ENCODE measurements at places on chromosomes 12 and 14. TPM values are rescaled to one million over a fixed set of nuclear protein-coding genes. Genes with fewer than 3 reads are reported as not detected.

The MSRB3 gene
- total RNA-seq = 14.9 TPM

The SLC2A14 gene
- 0.57 TPM for total RNA-seq

The DNAH10 gene
- 0.28 TPM for total RNA-seq

The HOXC6 gene
- total RNA-seq = 0.95 TPM

The TAS2R43 gene
- total RNA-seq = 7.4 TPM

The GSKIP gene
- total RNA-seq = 56.9 TPM

The KRT76 gene
- not detected for total RNA-seq

The PPP4R4 gene
- not detected for total RNA-seq

DNA sequence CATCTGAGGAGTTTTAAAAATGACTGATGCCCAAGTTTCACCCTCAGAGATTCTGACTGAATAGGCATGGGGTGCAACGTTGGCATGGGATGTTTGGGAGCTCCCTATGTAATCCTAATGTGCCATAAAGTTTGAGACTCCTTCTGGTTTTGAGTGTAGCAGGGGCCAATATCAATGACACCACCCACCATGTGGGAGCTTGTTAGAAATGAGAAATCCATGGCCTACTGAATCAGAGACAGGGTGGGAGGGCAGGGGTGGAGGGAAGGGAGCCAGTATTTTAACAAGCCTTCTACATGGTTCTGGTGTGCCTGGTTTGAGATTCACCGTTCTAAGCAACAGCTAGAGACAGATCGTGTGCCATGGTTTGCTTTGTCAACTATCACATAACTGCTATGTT is 46.1 kb downstream of the VCPKMT start:
- H3K27ac ChIP-seq = no peak overlapping the region
- no peak overlapping the region for H3K4me3 ChIP-seq
- no peaks in the 10 kb centered on the region for H3K27me3 ChIP-seq
- no peaks in the 10 kb centered on the region for H3K36me3 ChIP-seq
- peaks cover 7% of the 10 kb centered on the region for H3K4me1 ChIP-seq

- no peaks in the 10 kb centered on the region for H3K4me1 ChIP-seq
- H3K4me3 ChIP-seq = no peak overlapping the region
- no peak overlapping the region for H3K27ac ChIP-seq
- H3K27me3 ChIP-seq = no peaks in the 10 kb centered on the region
- H3K36me3 ChIP-seq = no peaks in the 10 kb centered on the region
- no peak for DNase-seq
Measured at GRCh38 chr14:60217713-60218112, 31.3 kb upstream of the PPM1A start.

DNA sequence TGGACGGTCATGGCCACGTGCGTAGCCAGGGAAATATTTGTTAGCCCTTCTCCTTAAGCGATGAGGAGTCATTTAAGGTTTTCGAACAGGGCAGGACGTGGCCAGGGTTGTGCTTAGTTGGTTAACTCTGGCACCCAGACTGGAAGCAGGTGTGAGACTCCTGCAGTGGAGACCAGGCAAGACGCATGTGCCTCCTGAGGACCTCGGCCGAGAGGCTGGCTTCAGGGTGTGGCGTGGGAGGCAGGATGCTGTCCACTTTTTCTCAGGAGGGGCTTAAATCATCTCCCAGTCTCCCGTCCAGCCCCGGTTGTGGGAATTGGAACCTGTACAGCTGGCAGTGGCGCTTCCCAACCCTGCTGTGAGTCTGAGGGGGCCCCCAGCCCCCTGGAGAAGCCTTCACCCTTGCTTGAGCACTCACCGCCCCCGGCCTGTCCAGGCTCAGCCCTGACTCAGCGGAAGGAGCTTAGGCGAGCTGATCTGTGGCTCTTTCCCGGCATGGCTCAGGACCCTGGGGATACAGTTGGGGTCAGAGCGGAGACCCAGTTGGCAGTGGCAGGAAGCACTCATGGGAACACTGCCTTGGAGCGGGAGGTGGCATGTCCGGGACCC is 46.3 kb upstream of the TSPAN9 start:
- no peak overlapping the region for H3K4me3 ChIP-seq
- DNase-seq = no peak
- no peaks in the 10 kb centered on the region for H3K36me3 ChIP-seq
- no peaks in the 10 kb centered on the region for H3K27me3 ChIP-seq
- H3K27ac ChIP-seq = no peak overlapping the region
- no peaks in the 10 kb centered on the region for H3K4me1 ChIP-seq

GRCh38 chr14:46571970-46572369 is 79.6 kb downstream of the RPL10L start:
- no peak overlapping the region for H3K4me3 ChIP-seq
- H3K27ac ChIP-seq = no peak overlapping the region
- no peaks in the 10 kb centered on the region for H3K36me3 ChIP-seq
- peaks cover 5% of the 10 kb centered on the region for H3K27me3 ChIP-seq
- DNase-seq = no peak
- no peaks in the 10 kb centered on the region for H3K4me1 ChIP-seq

GRCh38 chr12:64682572-64683277 is 72.4 kb downstream of the RASSF3 start:
- peaks cover 22% of the 10 kb centered on the region for H3K36me3 ChIP-seq
- H3K4me3 ChIP-seq = no peak overlapping the region
- H3K4me1 ChIP-seq = peaks cover 54% of the 10 kb centered on the region
- no peaks in the 10 kb centered on the region for H3K27me3 ChIP-seq

DNA sequence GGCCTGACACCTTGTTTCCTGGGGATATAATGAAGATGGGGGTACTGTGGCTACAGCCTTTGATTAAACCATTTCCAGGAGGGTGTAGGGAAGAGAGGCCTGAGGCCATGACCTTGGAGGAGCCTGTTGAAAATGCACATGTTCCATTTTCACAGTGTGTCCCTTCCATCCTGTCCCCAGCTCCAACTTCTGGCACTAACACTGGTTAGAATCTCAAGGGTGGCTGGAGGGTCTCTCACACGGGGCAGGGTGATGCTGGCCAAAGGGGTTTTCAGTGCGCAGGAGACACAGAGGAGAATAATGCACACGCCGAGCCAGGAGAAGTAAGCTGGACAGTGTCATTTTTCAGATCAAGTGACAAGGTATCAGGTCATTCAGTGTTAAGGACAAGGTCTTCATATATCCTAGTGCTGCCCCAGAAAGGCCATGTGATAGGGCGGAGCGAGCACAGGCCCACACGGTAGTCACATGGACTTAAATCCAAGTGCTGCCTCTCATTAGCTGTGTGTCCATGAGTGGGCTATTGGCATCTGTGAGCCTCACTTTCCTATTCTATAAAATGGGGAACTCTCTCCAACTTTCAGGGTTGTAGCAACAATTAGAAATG is 36.4 kb upstream of the TUNAR start:
- no peaks in the 10 kb centered on the region for H3K27me3 ChIP-seq
- H3K36me3 ChIP-seq = no peaks in the 10 kb centered on the region
- no peak overlapping the region for H3K4me3 ChIP-seq
- no peak overlapping the region for H3K27ac ChIP-seq
- no peak for DNase-seq

GRCh38 chr12:79682593-79682992 is 8.2 kb downstream of the PAWR start:
- H3K27ac ChIP-seq = no peak overlapping the region
- no peak for DNase-seq
- no peaks in the 10 kb centered on the region for H3K36me3 ChIP-seq
- H3K4me3 ChIP-seq = no peak overlapping the region
- H3K4me1 ChIP-seq = no peaks in the 10 kb centered on the region

DNA sequence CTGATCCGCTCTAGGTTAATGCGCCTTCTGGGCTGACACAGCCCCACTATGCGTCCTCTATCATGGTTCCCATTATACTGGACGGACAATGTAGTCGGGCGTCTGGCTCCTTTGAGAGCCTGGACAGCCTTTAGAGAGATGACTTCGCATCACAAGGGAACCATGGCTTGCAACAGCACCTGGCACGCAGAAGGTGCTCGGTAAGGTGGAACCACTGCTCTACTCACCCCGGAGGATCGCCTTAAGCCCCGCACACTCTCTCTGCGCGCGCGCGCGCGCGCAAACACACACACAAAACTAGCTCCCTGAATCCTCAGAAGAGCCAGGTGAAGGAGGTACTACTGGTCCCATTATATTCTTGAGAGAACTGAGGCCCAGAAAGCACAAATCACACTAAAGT is 7.1 kb downstream of the MAP3K12 start:
- H3K27me3 ChIP-seq = no peaks in the 10 kb centered on the region
- H3K27ac ChIP-seq = peak overlapping the region; percentile 74
- H3K4me3 ChIP-seq = no peak overlapping the region
- no peaks in the 10 kb centered on the region for H3K36me3 ChIP-seq
- no peak for DNase-seq

DNA sequence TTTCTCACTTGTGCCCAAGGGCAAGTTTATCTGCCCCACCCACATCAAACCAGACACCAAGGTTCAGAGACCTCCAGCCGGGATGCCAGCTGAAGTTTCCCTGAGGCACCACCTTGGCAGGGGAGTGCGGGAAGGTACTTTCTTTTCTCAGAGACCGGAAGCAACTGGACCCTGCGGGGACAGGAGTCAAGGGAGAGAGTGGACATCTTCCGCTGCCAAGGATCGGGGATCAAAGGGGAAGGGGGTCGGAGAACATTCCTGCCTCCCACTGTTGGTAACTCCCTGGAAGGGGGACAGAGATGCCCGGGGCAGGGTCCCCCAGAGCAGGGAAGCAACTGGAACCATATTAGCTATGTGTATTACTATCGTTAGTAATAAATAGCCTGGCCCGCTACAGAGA is 161.8 kb downstream of the DICER1 start:
- no peaks in the 10 kb centered on the region for H3K27me3 ChIP-seq
- H3K4me1 ChIP-seq = no peaks in the 10 kb centered on the region
- no peaks in the 10 kb centered on the region for H3K36me3 ChIP-seq
- H3K27ac ChIP-seq = no peak overlapping the region

GRCh38 chr14:23164250-23164649 is 19.2 kb downstream of the SLC7A8 start:
- no peaks in the 10 kb centered on the region for H3K36me3 ChIP-seq
- DNase-seq = no peak
- no peak overlapping the region for H3K4me3 ChIP-seq
- no peaks in the 10 kb centered on the region for H3K4me1 ChIP-seq
- H3K27ac ChIP-seq = no peak overlapping the region

- H3K4me3 ChIP-seq = no peak overlapping the region
- no peak for DNase-seq
- H3K27me3 ChIP-seq = no peaks in the 10 kb centered on the region
- H3K36me3 ChIP-seq = no peaks in the 10 kb centered on the region
Measured at GRCh38 chr14:90732139-90732538, 84.1 kb downstream of the TTC7B start.

DNA sequence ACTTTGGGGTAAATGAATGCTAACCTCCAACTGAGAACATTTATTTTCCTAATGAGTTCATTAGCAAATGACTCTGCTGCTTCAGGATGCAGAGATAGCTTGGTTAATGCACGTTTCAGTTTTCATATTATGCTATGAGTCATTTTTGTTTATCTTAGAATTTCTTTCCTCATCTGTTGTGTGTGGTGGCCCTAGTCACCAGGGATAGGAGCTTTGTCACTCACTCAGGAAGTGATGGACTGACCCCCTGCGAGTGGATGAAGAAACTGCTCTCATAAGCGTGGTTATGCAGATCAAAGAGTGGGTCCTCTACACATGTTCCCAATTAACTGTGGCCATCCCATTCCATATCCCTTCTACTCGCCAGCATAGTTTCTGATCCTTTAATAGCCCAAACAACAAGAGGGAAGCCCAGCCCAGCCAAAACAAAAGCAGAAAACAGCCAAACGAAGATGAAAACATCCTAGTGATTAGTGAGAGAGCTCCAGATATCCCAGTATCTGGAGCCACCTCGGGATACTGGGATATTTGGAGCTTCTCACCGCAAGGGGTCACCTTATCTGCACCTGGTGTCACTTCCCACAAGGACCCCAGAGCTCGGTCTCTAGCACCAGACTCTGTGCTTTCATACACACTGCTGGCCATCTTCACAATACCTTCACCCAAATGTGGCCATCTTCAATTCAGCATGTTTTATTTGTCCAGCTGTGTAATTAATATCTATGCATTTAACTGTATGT is 8.6 kb downstream of the TC2N start:
- H3K36me3 ChIP-seq = no peaks in the 10 kb centered on the region
- no peaks in the 10 kb centered on the region for H3K4me1 ChIP-seq
- H3K27ac ChIP-seq = no peak overlapping the region

- DNase-seq = no peak
- H3K36me3 ChIP-seq = no peaks in the 10 kb centered on the region
- no peaks in the 10 kb centered on the region for H3K4me1 ChIP-seq
Measured at GRCh38 chr12:54016478-54016964, 7.7 kb downstream of the HOXC8 start.

GRCh38 chr12:42969355-42969754 is 379.8 kb upstream of the PRICKLE1 start:
- no peaks in the 10 kb centered on the region for H3K27me3 ChIP-seq
- no peak for DNase-seq
- no peaks in the 10 kb centered on the region for H3K36me3 ChIP-seq
- H3K27ac ChIP-seq = no peak overlapping the region

DNA sequence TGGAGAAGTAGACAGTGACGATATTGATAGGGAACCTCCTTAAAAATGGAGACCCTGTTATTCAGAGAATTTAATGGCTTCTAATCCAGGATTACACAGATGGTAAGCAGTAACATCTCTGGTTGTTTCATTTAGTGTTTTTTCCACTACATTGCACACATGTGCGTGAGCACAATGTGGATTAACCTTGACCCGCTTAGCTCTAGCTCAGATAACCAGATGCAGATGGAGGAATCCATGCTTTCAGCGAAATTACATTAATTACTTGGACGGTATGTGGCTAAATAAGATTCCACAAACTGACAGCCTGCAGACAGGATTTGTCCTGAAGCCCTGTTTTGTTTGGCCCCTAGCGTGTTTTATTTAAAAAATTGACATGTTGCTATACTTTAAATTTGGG is 378.4 kb downstream of the CCDC91 start:
- H3K4me3 ChIP-seq = no peak overlapping the region
- no peak for DNase-seq
- H3K4me1 ChIP-seq = no peaks in the 10 kb centered on the region
- no peak overlapping the region for H3K27ac ChIP-seq
- H3K36me3 ChIP-seq = no peaks in the 10 kb centered on the region
- no peaks in the 10 kb centered on the region for H3K27me3 ChIP-seq

GRCh38 chr12:121937654-121938053 is 19.3 kb downstream of the CFAP251 start:
- DNase-seq = no peak
- H3K27me3 ChIP-seq = no peaks in the 10 kb centered on the region
- no peaks in the 10 kb centered on the region for H3K36me3 ChIP-seq
- no peaks in the 10 kb centered on the region for H3K4me1 ChIP-seq

GRCh38 chr14:74302152-74302628 is 544 bp downstream of the ABCD4 start:
- peak overlapping the region; percentile 84 for H3K27ac ChIP-seq
- DNase-seq = no peak
- no peaks in the 10 kb centered on the region for H3K4me1 ChIP-seq
- no peaks in the 10 kb centered on the region for H3K36me3 ChIP-seq
- peak overlapping the region; percentile 88 for H3K4me3 ChIP-seq

DNA sequence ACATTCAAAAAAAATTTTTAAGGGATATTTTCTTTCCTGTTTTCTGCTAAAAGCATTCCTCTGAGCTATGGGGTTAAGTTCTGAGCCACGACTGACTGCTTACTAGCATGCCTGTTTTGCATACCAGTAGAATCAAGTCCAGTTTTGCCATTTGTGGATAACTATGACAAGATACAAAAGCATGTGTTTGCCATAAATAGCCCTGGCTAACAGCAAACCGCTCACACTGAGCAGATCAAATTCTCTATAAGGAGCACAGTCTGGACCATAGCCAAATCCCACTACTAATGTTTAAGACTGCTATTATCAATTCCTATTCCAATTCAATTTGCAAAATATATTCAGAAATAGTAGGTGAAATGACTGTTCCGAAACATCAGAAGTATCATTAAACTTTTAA is 3.2 kb downstream of the CFL2 start:
- H3K27me3 ChIP-seq = no peaks in the 10 kb centered on the region
- H3K4me3 ChIP-seq = no peak overlapping the region
- H3K27ac ChIP-seq = no peak overlapping the region
- no peak for DNase-seq
- peaks cover 9% of the 10 kb centered on the region for H3K4me1 ChIP-seq
- H3K36me3 ChIP-seq = no peaks in the 10 kb centered on the region
